ENCODE measurements at places on chromosomes 16 and 17. TPM values are rescaled to one million over a fixed set of nuclear protein-coding genes. Genes with fewer than 3 reads are reported as not detected.

DNA sequence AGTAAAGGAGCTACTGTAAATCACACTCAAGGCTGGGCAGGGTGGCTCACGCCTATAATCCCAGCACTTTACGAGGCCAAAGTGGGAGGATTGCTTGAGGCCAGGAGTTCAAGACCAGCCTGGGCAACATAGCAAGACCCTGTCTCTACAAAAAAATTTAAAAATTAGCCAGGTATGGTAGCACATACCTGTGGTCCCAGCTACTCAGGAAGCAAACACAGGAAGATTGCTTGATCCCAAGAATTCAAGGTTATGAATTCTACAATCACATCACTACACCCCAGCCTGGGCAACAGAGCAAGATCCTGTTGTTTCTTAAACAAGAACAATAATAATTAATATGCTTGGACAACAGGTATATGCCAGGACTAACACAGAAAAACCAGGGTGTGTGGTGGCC is 13.2 kb downstream of the RHBDL3 start:
- H3K4me3 ChIP-seq, result no peak overlapping the region
- no peak for DNase-seq
- H3K4me1 ChIP-seq, result no peaks in the 10 kb centered on the region

CFAP119 gene
- total RNA-seq, result 7.3 TPM

DNA sequence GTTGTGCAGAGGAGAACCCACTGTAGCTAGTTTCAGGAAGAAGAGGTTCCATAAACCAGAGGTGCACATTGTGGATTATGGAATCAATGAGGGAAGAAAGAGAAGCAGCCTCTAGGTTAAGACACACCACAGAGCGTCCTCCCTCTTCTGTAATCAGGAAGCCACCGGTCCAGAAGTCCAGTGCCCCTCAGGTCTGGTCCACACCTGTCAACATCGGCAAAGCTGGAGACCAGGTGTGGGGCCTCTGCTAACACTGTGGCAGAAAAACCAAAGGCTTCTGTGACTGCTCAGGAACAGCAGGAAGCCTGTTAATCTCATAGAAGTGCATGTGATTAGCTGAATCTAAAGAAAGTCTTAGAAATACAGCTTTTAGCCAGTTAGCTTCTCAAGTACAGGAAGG is 23.3 kb downstream of the LIMD2 start:
- H3K27me3 ChIP-seq, result no peaks in the 10 kb centered on the region
- no peaks in the 10 kb centered on the region for H3K36me3 ChIP-seq
- no peak overlapping the region for H3K4me3 ChIP-seq
- H3K4me1 ChIP-seq, result peaks cover 26% of the 10 kb centered on the region

GRCh38 chr16:6913566-6913965 is 419.1 kb upstream of the RBFOX1 start:
- no peaks in the 10 kb centered on the region for H3K4me1 ChIP-seq
- no peak for DNase-seq
- H3K4me3 ChIP-seq, result no peak overlapping the region

- H3K4me1 ChIP-seq, result no peaks in the 10 kb centered on the region
- H3K36me3 ChIP-seq, result no peaks in the 10 kb centered on the region
- no peak overlapping the region for H3K4me3 ChIP-seq
- H3K27me3 ChIP-seq, result no peaks in the 10 kb centered on the region
- H3K27ac ChIP-seq, result no peak overlapping the region
- DNase-seq, result no peak
These were observed 99.4 kb downstream of the TNFRSF13B start for GRCh38 chr17:16872351-16873173.

KRTAP2-3 gene
- not detected for total RNA-seq

HEATR9 gene
- total RNA-seq, result 0.17 TPM

PRR29 gene
- 36.8 TPM for total RNA-seq

TRAF7 gene
- 74.2 TPM for total RNA-seq

GRCh38 chr17:63563339-63563738 is 13.1 kb downstream of the DCAF7 start:
- H3K4me3 ChIP-seq, result no peak overlapping the region
- H3K36me3 ChIP-seq, result peaks cover 2% of the 10 kb centered on the region
- H3K4me1 ChIP-seq, result no peaks in the 10 kb centered on the region
- no peak overlapping the region for H3K27ac ChIP-seq

NACA2 gene
- not detected for total RNA-seq

DNA sequence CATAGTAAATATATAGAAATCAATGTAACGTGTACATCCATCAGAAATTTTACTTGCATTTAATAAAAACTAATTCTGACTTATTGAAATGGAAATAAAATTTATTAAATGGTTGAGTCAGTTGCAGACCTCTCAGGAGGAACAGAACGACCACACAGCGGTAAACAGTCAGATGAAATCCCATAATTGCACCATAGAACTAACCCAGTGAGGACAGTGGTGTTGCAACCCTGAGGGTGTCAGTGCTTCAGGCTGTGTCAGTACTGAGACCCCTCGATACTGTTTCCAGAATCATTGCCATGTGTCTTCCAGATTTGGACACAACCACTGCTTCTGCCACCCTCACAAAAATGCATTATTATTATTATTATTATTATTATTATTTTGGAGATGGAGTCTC is 29.0 kb upstream of the SSTR2 start:
- no peak for DNase-seq
- no peaks in the 10 kb centered on the region for H3K36me3 ChIP-seq
- no peak overlapping the region for H3K27ac ChIP-seq
- H3K4me3 ChIP-seq, result no peak overlapping the region
- H3K4me1 ChIP-seq, result no peaks in the 10 kb centered on the region

LSM12 gene
- total RNA-seq, result 14.8 TPM

WRAP53 gene
- total RNA-seq, result 17.3 TPM

MPP3 gene
- total RNA-seq, result 38.7 TPM

- no peaks in the 10 kb centered on the region for H3K36me3 ChIP-seq
- no peaks in the 10 kb centered on the region for H3K4me1 ChIP-seq
- no peaks in the 10 kb centered on the region for H3K27me3 ChIP-seq
- H3K27ac ChIP-seq, result no peak overlapping the region
- no peak for DNase-seq
- peak overlapping the region; percentile 10 for H3K4me3 ChIP-seq
These were observed 155.1 kb downstream of the RBFOX1 start for GRCh38 chr16:7487574-7488323.

LGALS9C gene
- not detected for total RNA-seq

PMP22 gene
- 113 TPM for total RNA-seq

DNA sequence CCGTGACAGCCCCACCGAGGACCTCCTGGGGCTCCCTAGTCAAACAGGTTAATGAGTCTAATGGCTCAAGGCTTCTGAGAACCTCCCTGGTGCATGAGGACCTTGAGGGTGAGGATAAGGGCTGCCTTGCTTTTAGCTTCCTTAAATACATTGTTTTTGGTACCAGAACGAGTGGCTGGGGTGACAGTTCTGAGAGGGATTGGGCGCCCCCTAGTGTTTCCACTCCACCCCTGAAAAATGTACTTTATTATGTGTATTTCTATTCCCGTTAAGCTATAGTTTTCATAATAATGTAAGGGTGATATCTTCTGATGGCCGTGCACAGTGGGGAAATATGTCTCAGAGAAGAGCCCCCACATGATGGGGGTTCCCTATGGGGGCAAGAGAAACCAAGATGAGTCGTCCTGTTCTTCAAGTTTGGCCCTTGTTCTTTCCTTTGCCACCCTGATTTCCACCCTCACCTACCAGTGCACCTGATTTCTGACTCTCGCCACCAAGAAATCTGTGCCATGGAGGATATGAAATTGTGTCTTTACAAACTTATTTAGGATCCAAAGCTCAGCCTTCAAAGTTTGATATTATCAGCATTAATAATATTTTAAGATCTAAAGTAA is 14.5 kb upstream of the VWA3A start:
- H3K27ac ChIP-seq, result no peak overlapping the region
- no peaks in the 10 kb centered on the region for H3K4me1 ChIP-seq
- H3K4me3 ChIP-seq, result no peak overlapping the region
- H3K27me3 ChIP-seq, result no peaks in the 10 kb centered on the region
- peak; percentile 75 for DNase-seq

KRT40 gene
- not detected for total RNA-seq

DNA sequence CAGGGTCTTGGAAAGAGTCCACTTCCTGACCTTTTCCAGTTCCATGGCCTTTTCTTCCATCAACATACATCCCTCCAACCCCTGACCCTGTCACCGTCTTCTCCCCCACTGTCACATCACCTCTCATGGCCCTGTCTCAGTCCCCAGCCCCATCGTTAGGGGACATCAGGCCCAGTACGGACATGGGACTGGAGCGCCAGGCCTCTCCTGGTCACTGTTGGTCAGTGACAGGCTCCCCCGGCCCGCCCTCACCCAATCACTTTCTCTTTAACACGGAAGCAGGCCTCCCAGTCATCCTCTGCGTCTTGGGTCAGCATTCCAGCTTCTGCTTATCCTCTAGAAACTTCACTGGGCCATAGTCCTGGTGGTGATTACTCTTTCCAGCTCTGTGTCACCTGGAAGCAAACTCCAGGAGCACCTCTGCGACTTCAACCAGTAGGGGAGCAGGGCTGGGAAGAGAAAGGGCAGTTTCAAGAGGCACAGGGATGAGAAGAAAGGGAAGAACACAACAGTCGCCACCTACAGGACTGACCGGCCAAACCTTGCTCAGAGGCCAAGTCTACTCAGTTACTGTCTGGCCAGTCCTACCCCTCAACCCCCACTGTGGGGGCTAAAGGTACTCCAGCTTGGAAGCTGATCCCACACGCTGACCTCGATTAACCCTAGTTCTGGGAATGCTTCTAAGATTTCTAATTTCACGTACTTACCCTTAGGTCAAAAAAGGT is 15.9 kb upstream of the ICAM2 start:
- H3K27me3 ChIP-seq, result no peaks in the 10 kb centered on the region
- no peaks in the 10 kb centered on the region for H3K36me3 ChIP-seq
- no peak overlapping the region for H3K4me3 ChIP-seq
- no peak overlapping the region for H3K27ac ChIP-seq
- no peaks in the 10 kb centered on the region for H3K4me1 ChIP-seq
- DNase-seq, result no peak

- H3K27ac ChIP-seq, result no peak overlapping the region
- no peaks in the 10 kb centered on the region for H3K4me1 ChIP-seq
- DNase-seq, result no peak
- no peaks in the 10 kb centered on the region for H3K36me3 ChIP-seq
- no peak overlapping the region for H3K4me3 ChIP-seq
These were observed 129.8 kb upstream of the TOM1L1 start for GRCh38 chr17:54770836-54771235.

DNA sequence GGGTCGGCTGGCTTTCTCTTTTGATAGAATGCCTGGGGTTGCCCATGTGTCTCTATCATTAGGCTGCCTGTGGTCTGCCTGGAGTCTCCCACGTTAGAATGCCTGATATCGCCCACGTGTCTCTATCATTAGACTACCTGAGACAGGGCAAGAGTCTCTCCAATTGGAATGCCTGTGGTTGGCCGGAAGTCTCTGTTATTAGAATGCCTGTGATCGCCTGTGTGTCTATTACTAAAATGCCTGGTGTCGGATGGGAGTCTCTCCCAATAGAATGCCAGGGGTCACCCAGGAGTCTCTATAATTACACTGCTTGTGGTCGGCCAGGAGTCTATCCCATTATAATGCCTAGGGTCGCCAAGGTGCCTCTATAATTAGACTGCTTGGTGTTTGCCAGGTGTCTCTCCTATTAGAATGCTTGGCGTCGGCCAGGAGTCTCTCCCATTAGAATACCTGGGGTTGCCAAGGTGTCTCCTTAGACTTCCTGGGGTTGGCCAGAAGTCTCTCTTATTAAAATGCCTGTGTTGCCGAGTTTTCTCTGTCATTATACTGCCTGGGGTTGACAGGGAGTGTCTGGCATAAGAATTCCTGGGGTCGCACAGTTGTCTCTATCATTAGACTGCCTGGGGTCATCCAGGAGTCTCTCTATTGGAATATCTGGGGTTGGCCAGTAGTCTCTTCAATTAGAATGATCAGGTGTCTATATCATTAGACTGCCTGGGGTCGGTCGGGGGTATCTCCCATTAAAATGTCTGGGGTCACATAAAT is 2272.8 kb downstream of the TP53TG3F start:
- no peak overlapping the region for H3K4me3 ChIP-seq
- no peak overlapping the region for H3K27ac ChIP-seq
- DNase-seq, result no peak
- H3K36me3 ChIP-seq, result no peaks in the 10 kb centered on the region
- H3K4me1 ChIP-seq, result no peaks in the 10 kb centered on the region

DNA sequence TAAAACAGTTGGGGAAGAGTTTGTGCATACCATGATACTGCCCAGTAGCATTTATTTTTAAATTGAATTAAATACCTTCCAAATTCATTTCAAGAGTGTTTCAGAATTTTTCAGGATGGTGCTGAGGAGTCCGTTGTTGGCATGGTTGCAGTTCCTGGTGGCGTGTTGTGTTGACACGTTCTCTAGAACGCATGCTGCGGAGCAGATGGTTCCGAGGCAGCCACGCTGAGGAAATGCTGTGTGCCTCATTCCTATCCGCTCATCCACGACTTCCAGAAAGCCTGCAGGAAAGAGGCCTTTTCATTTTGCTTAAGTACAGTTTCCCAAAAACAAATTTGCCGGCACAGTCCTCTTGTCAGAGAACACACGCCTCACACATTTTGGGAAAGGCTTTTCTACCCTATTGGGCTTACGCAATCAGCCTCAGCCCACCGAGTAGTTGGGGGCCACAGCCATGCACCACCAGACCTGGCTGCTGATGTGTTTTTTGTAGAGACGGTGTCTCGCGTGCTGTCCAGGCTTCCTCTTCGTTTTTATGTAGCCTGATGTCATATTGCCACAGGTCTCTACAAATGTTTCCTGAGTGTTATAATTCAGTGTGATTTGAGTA is 32.1 kb upstream of the IL17C start:
- DNase-seq, result no peak
- no peak overlapping the region for H3K27ac ChIP-seq
- H3K36me3 ChIP-seq, result peaks cover 18% of the 10 kb centered on the region
- H3K4me1 ChIP-seq, result no peaks in the 10 kb centered on the region

GRCh38 chr17:7982666-7983065 is 19.7 kb upstream of the GUCY2D start:
- H3K4me3 ChIP-seq, result no peak overlapping the region
- no peaks in the 10 kb centered on the region for H3K4me1 ChIP-seq
- H3K36me3 ChIP-seq, result no peaks in the 10 kb centered on the region
- H3K27me3 ChIP-seq, result no peaks in the 10 kb centered on the region
- no peak overlapping the region for H3K27ac ChIP-seq

DNA sequence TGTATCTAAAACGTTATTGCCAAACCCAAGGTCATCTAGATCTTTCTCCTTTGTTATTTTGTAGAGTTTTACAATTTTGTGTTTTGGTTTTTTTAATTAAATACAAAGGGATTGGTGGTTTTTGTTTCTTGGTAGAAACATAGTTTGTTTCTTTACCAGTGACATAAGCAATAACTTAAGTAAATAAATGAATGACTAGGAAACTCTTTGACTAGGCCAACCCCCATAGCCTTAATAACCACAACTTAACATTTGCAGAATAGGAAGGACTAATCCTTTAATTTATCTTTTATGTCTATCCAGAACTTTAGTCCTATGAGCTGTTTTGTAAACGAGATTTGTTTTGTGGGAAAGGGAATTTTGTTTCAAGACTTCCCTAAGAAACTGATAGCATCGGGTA is 162.5 kb downstream of the PRKCA start:
- no peak overlapping the region for H3K27ac ChIP-seq
- no peaks in the 10 kb centered on the region for H3K36me3 ChIP-seq
- no peaks in the 10 kb centered on the region for H3K27me3 ChIP-seq
- H3K4me3 ChIP-seq, result no peak overlapping the region
- peaks cover 7% of the 10 kb centered on the region for H3K4me1 ChIP-seq

Data from lung (tissue), 17 donors.